Stimulated activated CD4-positive, alpha-beta T cell treated with anti-CD3 and anti-CD28 coated beads, Interleukin-1b, Interleukin-23, amount 100 ng/mL, for 48 hours (primary cell): ENCODE measurements at places on chromosomes 3 and 15.

DNA sequence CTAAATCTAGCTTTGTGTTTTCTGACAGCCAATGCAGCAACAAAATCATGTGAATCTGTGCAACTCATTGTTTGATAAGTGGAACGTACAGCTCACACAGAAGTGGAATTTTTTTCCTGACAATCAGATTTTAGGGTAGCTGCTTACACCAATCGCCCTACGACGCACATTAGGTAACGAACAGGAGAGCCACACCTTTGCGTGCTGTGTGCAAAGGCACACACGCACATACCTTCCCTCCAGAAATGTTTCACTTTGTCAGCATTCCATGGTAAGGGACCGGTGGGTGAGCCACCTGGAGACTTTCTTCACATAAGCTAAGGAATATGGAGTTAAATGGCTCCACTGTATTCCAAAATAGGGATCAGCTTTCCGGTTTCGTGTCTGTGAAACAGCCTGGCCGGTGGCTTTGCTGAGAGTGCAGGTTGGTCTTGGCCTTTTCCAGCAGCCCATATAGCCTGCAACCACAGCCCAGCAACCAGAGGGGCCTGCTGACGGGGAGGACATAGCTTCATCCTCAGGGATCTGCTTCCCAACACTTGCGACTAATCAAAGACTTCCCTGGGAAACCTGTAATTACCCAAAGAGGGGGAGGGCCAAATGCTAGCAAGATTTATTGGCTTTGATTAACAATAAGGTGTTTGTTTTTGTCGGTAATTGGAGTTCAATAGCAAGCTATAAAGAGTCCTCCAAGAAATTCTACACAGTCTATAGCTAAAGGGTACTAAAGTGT is 145.3 kb downstream of the ADAMTS17 start:
- no peak for DNase-seq

DNA sequence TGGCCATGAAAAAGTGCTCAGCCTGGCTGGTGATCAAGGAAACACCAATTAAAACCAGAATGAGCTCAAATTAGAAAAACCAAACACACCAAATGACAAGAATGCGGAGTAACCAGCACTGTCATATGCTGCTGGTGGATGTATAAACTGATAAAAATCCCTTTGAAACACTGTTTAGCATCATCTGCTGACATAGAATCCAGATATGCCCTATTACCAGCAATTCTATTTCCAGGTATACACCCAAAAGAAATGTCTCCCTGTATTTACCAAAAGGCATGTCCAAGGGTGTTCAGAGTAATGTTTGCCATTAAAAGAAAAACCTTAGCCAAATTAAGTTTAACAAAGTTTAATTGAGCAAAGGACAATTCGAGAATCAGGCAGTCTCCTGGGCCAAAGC is 138.6 kb downstream of the FMN1 start:
- no peak for DNase-seq

- DNase-seq: no peak
These were observed 9.7 kb downstream of the ETV5 start for GRCh38 chr3:186099178-186099577.

- DNase-seq: no peak
These were observed 218.2 kb upstream of the ADAMTS9 start for GRCh38 chr3:64905906-64906410.

- peak; percentile 57 for DNase-seq
These were observed 1.1 kb downstream of the NFKBIZ start for GRCh38 chr3:101850246-101851051.
